ENCODE measurements at places on chromosomes 2 and 18.

DNA sequence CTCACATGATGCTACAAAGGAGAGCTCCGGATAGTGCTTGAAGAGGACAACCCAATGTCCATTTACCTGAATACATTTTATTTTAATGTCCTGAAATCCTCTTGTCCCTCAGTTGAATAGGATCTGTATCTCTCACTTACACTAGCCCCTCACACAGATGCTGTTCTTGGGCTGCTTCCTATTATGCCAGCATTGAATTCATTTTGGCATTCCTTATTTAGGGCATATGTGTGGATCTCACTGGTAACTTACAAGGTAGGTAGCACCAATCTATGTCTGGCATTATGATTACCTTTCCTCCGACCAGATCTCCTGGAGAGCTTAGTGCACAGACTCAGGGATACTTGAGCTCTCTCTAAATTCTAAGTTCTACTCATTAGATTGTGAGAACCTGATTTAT is 799.7 kb upstream of the FSHR start:
- no peak for DNase-seq
- H3K27me3 ChIP-seq, result no peaks in the 10 kb centered on the region
- no peaks in the 10 kb centered on the region for H3K36me3 ChIP-seq
- H3K4me3 ChIP-seq, result no peak overlapping the region
- H3K27ac ChIP-seq, result no peak overlapping the region
- H3K4me1 ChIP-seq, result no peaks in the 10 kb centered on the region

DNA sequence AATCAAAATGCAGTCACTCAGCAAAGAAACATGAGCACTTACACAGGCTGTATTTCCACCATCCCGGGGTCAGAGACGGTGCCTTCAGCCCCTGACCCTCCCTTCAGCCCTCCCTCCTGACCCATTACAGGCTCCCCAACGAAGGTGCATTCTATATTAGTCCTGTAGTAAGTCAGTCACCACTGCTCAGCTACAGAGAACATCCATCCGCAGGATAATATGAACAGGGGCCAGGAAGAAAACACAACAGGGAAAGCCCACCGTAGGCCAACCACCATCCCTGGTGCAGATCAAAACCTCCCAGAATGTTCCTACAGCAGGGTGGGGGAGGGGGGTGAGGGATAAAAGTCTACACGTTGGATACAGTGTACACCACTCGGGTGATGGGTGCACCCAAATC is 15.1 kb downstream of the PXDN start:
- H3K4me3 ChIP-seq, result no peak overlapping the region
- no peak overlapping the region for H3K27ac ChIP-seq
- H3K27me3 ChIP-seq, result no peaks in the 10 kb centered on the region
- no peak for DNase-seq

DNA sequence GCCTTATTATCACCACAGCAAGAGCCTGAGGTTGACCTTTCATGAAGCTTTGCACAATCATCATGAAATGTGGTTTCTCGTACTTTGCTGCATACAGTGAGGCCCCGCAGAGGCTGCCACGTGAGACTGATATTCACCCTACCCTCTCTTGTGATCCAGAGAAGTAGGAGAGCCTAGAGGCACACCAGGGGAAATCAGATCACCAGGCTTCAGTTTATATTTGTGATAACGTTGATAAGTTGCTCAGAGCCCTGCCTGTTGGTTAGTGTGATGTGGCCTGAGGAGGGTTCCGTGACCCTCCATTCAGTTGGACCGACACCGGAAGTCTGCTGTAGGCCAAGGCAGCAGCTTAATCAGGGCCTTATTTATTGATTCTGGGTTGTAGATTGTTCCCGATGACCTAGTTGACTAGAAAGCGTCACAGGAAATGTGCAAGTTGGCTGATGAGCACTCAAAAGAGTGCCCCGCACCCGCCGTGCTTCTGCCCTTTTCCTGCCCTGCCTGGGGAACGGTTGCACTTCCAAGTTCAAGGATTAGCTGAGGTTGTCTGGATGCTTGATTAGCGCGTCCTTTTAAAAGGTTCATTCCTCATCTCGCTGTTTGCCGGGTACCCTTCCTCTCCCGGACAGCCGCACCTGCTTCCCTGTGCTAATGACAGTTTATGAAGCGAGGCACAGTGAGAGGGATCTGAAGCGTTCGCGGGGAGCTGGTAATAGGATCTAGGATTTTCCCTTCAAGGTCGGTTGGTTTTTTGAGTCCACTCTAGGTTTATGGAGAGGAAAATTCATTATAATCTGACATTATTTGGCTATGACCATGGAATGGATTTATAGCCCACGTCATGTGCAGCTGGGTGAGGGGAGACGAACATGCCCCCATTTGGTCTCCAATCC is 146.4 kb downstream of the SH3RF3 start:
- no peaks in the 10 kb centered on the region for H3K4me1 ChIP-seq
- peaks cover 3% of the 10 kb centered on the region for H3K27me3 ChIP-seq
- H3K36me3 ChIP-seq, result no peaks in the 10 kb centered on the region
- no peak for DNase-seq

- H3K4me1 ChIP-seq, result peaks cover 3% of the 10 kb centered on the region
- H3K36me3 ChIP-seq, result no peaks in the 10 kb centered on the region
- H3K27ac ChIP-seq, result no peak overlapping the region
Measured at GRCh38 chr2:100427627-100428258, 10.3 kb upstream of the CHST10 start.

DNA sequence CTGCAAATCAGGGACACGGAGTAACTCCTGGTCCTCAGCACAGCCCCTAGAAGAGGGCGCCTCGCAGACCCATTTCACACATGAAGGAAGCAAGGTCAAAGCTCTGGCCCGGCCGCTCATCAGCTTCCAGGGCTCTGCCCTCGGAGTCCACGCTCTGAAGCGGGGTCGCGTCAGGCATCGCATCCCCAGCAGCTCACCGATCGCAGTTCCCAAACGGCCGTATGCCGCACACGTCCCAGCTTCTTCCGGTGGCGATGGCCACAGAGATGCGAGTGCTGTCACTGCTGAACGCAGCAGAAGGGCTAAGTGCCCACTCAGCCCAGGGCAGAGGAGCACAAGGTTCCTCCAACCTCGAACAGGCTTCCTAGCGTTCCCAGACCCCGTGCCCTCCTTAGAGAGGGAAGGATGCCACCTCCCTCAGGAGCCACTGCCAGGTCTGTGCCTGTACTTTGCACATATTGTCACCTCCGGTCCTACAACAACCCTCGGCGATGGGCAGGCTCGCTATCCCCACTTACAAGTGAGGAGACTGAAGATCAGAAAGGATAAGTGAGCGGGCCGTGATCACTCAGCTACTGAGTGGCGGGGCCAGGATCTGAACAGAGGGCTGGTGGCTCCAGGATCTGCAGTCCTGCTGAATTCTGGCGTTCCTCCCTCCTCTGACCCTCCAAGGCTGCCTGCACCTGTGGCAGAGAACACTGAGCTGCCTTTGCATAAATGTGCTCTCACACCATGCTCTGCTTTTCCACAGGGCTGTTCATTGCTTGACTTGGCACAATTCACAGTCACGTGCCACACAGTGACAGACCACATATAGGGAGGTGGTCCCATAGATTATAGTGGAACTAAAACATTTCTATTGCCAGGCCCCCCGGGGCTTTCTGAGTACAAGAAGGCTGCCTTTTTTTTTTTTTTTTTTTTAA is 71.4 kb downstream of the COPS8 start:
- peaks cover 6% of the 10 kb centered on the region for H3K27me3 ChIP-seq
- no peak overlapping the region for H3K4me3 ChIP-seq
- H3K27ac ChIP-seq, result no peak overlapping the region
- H3K36me3 ChIP-seq, result no peaks in the 10 kb centered on the region
- no peaks in the 10 kb centered on the region for H3K4me1 ChIP-seq

GRCh38 chr2:226664140-226664539 is 135.5 kb downstream of the IRS1 start:
- H3K4me3 ChIP-seq, result no peak overlapping the region
- DNase-seq, result no peak
- no peaks in the 10 kb centered on the region for H3K36me3 ChIP-seq
- no peaks in the 10 kb centered on the region for H3K4me1 ChIP-seq

GRCh38 chr2:220041447-220041846 is 414.0 kb downstream of the SLC4A3 start:
- no peaks in the 10 kb centered on the region for H3K36me3 ChIP-seq
- H3K4me3 ChIP-seq, result no peak overlapping the region
- H3K27ac ChIP-seq, result no peak overlapping the region

GRCh38 chr18:61993831-61994230 is 101.0 kb upstream of the RNF152 start:
- peaks cover 6% of the 10 kb centered on the region for H3K27me3 ChIP-seq
- H3K36me3 ChIP-seq, result no peaks in the 10 kb centered on the region
- no peaks in the 10 kb centered on the region for H3K4me1 ChIP-seq
- no peak overlapping the region for H3K27ac ChIP-seq
- no peak overlapping the region for H3K4me3 ChIP-seq

DNA sequence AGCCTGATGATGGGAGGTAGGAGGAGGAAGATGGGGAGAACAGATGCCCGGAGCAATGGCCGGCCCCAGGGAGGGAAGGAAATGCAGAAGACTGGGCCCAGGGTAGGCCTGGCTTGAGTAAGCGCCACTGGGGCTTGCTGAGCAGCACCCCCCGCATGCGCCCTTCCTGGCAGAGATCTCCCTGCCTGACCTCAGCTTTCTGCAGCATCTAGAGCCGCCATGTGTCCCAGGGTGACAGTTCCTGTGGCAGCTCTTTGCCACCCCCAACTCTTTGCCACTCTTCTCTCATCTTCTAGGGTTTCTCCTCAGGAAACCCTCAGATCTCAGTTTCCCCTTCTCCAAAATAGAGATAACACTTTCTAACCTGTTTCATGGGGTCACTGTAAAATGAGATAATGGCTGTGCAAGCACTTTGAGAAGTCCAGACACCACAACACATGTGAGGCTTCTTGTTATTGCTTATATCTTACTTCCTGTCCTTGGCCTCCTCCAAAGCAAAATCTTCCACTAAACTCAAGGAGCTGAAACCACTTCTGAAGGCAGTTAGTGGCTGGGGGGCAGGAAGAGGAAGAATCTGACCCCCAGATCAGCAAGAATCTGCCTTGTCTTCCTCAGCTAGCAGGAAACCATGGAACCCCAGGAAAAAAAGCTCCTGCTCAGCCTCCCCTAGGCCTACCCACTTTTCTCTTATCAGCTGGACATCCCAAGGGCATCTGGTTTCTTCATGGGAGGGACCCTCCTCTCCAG is 64.9 kb downstream of the EPAS1 start:
- H3K27ac ChIP-seq, result no peak overlapping the region
- H3K4me1 ChIP-seq, result no peaks in the 10 kb centered on the region
- no peak for DNase-seq
- no peak overlapping the region for H3K4me3 ChIP-seq

- no peak overlapping the region for H3K27ac ChIP-seq
- no peak overlapping the region for H3K4me3 ChIP-seq
- H3K27me3 ChIP-seq, result no peaks in the 10 kb centered on the region
- H3K36me3 ChIP-seq, result no peaks in the 10 kb centered on the region
Measured at GRCh38 chr2:155315768-155316167, 617.3 kb downstream of the KCNJ3 start.

Data from activated B cell treated with CpG ODN at 0.5 μM for 24 hours (primary cell).